ENCODE measurements at places on chromosomes 4 and X.

DNA sequence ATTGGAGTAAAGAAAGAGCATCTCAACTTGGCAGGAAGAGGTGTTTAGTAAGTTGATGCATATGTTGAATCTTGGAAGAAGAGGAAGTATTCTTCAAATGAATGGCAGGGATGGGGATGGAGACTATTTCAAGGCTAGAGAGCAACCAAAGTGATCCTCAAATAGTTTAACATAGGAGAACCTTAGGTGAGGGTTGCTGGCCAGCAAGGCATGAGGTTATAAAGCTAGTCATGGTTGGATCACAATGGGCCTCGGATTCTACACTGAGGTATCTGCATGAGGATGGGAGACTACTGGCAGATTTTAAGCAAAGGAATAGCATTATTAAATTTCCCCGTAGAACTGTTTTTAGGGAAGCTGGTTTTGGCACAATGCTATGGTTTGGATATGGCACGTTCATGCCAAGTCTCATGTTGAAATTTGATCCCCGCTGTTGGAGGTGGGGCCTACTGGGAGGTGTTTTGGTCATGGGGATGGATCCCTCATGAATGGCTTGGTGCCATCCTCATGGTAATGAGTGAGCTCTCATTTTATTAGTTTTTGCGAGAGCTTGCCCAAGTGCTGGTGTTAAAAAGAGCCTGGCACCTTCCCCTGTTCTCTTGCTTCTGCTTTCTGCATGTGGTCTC lies 41.9 kb upstream of the ETNPPL start:
- DNase-seq, result no peak

DNA sequence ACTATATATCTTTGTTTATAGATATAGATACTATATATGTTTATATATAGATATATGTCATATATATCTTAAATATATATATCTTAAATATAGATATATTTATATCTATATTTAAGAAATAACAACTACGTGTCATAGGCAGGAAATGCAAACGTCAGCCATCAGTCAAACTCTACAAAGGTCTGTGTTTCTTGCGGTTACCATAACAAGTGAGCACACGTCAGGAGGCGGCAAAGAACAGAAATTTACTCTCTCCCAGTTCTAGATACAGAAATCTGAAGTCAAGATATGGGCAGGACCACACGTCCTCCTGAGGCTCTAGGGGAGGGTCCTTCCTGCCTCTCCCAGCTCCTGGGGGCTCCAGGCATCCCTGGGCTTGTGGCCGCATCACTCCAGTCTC lies 6.5 kb downstream of the PLCXD1 start:
- DNase-seq, result no peak

GRCh38 chrX:15686818-15687685 lies 22.4 kb upstream of the CLTRN start:
- peak; percentile 50 for DNase-seq

GRCh38 chr4:173426064-173426463 lies 27.1 kb upstream of the SCRG1 start:
- no peak for DNase-seq

GRCh38 chrX:40933706-40934425 lies 151.4 kb upstream of the USP9X start:
- DNase-seq, result no peak

DNA sequence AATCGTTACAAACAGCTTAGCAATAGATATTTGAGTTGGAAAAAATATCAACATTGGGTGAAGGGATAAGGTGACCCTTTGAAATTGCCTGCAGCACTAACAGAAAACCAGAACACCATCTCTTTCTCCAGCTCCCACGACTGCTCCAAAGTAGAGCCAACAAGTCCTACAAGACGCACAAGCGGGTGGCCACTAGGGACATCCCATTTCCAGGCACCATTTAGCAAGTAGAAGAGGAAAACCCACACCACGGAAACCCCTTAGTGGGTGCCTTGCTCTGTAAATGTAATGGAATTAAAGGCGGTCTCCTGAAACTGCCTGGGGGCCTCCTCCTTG lies 1.9 kb downstream of the ARHGAP6 start:
- no peak for DNase-seq

- DNase-seq, result no peak
These were observed 100.7 kb upstream of the PTPN13 start for GRCh38 chr4:86493460-86493859.

- no peak for DNase-seq
These were observed 45.9 kb upstream of the NUDT6 start for GRCh38 chr4:122968227-122968812.

GRCh38 chr4:86730310-86730709 lies 118.9 kb downstream of the SLC10A6 start:
- DNase-seq, result no peak

DNA sequence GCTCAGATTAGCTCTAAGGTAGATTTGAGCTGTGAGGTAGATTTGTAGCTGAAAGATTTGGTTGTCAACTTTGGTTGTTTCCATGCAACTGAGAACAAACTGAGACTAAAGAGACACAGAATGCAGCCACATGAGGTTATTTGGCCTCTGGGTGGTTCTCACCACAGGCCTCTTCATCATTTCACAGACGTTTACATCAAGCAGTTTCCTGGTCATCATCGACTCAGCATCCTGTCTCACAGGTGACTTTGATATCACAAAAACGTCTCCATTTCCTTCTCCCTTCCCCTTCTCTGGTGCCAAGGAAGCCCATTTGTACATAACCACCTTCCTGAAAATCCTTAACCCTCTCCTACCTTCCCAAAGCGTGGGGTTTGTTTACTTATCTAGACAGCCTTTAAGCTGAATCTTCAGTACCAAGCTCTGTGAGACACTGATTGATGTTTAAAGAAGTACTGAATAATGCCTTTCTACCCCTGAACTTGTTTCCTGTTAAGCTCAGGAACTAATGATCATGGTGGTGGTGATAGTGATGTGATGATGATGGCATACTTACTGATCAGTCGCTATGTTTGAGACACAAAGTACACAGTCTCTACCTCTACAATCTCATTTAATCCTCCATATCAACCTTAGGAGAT lies 81.9 kb downstream of the FAM114A1 start:
- DNase-seq, result peak; percentile 63

DNA sequence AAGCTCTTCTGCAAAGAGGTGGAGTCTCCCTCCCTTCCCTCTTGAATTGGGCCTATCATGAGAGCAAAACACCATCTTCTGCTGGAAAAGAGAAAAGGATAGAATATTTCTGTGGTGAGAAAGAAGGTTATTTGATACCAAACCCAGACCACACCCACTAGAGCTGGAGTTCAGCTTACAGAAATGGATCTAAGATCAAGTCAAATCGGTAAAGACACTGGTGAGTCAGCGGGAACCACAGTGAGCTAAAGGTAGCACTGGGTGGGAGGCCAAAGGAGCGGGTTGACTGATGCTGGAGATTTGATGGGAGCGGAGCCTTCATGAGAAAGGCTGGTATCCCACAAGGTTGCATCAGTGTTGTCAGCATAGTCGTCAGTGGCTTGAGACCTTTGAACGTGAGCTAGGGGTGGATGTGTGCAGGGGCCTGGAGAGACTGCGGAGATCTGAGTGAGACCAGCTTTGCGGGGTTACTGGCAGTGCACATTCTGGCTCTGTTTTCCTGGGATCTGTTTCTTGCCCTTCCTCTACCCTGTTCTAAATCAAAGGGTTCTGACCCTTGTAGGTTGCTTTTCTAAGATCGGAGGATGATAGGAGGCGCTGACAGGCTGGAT lies 106.4 kb upstream of the SCOC start:
- no peak for DNase-seq

GRCh38 chrX:15882704-15883539 lies 28.3 kb upstream of the AP1S2 start:
- DNase-seq, result peak; percentile 0

DNA sequence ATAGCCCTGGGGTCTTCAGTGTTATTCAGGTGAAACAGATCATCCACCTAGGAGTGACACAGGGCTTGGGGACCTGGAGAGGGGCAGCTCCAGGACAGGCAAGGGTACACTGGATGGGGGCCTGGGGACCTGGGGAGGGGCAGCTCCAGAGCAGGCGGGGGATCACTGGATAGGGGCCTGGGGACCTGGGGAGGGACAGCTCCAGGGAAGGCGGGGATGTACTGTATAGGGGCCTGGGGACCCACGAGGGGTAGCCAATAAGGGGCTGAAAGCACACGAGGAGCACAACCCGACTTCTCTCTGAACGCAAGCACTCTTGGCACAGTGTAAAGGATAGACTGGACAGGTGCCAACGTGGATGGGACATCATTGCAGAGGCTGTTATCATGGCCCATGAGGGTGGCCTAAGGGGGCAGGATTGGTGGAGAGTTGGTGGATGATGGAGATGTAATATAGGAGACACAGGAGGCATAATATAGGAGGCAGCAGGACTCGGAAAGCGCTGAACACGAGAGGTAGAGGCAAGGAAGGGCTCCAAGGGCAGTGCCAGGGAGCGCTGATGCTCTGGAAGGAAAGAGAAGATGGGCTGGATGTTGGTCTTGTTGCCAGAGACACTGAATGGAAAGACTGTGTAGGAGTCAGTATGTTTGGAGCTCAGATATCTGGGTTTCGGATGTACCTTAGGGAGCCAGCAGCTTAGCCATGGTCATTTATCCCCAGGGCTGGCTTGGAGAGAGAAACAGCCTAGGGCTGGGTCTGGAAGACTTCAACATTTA lies 37.9 kb upstream of the FGFBP2 start:
- no peak for DNase-seq

GRCh38 chrX:136608295-136608933 lies 39.5 kb upstream of the CD40LG start:
- peak; percentile 55 for DNase-seq

GRCh38 chr4:176432811-176433540 lies 113.2 kb downstream of the SPCS3 start:
- no peak for DNase-seq

GRCh38 chr4:61373901-61374440 lies 173.8 kb downstream of the ADGRL3 start:
- DNase-seq, result no peak

- DNase-seq, result peak; percentile 74
These were observed 64.1 kb downstream of the RLIM start for GRCh38 chrX:74550295-74550802.

- DNase-seq, result no peak
These were observed 729.0 kb upstream of the AADAT start for GRCh38 chr4:170818786-170819185.

DNA sequence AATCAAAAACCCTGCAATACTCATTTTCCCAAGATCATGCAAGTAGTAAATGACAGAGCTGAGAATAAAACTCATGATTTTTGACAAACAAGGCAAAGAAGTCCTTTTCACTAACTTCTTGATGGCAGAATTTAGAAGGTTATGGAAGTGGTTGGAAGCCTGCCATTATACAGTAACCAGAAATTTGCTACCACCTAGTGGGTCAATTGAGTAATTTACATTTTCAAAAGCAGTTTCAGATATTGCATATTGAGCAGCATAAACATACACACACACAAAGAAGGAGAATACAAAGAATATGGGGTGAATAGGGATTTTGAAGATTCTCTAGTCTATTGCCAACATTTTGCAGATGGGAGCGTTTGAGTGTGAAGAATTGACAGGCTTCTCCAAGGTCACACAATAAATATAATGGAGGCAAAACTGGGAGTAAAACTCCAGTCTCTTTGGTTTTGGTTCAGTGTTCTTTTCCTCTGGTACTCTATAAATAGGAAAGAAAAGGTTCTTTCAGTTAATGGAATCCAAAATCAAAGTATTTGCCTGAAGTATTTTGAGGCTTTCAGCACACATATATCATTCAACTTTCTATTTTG lies 70.2 kb downstream of the GC start:
- DNase-seq, result no peak

DNA sequence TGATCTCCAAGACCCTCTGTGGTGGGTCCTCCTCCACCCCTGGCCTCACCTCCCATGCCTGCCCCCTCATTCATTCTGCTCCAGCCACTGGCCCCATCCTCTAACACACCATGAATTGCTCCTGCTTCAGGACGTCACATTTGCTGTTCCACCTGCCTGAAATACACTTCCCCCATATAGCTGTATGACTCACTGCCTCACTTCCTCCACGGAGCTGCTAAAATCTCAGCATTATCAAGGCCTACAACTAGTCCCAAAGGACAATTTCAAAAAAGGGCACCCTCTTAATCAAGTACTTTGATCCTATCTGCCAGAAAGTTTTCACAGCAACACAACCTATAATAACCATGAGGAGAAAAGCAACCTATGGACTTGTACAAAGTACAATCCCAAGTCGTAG lies 43.6 kb upstream of the PHOX2B start:
- no peak for DNase-seq

DNA sequence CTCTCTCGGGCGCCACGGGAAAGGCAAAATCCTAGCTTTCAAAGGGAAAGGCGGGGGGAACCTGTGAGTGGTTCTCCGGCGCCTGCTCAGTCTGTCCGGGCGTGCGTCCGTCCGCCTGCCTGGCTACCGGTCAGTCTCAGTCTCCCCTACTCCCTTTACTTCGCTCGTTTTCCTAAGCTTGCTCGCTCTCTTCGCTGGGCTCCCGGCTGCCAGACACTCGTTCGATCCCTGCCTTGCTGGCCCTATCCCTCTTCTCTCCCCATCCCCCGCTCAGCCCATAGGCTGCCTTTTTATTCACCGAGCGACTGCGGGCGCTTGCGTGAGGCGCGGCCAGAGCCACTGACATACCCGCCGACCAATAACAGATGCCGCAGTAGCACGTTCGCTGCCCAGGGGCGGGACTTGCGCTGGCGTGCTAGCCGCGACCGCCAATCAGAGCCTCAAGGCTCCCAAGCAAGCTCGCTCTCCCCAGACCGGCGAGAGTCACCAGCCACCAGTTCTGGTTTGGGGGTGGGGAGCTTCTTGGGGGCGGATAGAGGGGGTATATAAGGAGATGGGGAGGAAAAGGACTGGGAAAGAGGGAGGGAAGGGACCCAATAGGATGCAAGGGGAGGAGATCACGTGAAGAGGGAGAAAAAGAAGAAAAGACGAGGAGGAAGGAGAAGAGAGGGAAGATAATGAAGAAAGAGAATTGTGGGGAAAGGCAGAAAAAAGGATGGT lies 30.0 kb downstream of the ARHGEF9 start:
- peak; percentile 81 for DNase-seq

DNA sequence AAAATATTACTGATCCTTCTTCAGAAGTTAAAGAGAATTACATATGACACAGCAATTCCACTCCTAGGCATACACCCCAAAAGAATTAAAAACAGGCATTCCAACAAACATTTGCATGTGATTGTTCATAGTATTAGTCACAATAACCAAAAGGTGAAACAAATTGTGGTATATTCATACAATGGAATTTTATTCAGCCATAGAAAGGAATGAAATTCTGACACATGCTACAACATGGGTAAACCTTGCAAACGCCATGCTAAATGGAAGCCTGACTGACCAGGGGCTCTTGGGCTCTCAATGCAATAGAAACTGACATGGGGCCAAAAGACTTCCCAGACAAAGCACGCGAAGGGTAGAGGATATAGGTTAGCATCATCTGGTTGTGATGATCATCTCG lies 62.1 kb upstream of the S100G start:
- no peak for DNase-seq

DNA sequence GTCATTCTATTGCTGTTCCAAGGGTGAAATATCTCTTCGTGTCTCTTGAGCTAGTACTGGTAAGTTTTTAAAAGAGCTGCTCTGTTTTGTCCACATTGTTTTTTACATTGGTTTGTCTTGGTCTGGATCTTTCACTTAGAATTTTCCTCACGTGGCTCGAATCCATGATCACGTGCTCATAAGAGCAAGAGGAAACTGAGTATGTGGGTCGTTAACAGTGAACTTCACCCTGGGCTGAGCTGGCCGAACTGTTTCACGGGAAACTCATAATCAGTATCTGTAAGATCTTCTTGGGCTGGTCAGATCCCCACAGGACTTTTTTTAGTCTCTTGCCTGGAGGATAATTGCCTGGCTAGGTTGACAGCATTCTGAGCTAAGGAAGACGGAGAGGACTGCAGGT lies 77.8 kb upstream of the HELT start:
- DNase-seq, result no peak

GRCh38 chrX:30577362-30577991 lies at the start of gene TASL:
Gene TASL (minus strand): TSS chrX:30577766. CDS start chrX:30560355, 17,411 bp downstream.
- peak; percentile 24 for DNase-seq
